ENCODE measurements at places on chromosomes 3 and 15.

GRCh38 chr15:32106401-32107381 is 76.4 kb downstream of the CHRNA7 start:
- no peak for DNase-seq

DNA sequence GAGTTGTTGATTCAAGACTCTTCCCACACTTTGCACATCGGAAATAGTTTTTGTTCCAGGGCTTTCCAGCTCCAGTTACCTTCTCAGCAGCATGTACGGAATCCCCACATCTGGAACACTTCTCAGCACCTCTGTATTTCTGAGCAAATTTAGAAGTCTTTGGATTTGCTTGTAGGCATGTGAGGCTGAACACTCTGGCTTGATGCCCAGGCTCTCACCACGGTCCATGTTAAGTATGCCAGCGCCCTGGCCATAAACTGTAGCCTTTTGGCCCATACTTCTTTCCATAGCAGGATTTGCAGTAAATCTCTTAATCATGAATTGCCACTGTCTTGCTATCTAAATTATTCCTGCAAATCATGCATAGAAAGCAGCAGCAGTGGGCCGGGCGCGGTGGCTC is 24.4 kb downstream of the ATP2C1 start:
- no peak for DNase-seq

DNA sequence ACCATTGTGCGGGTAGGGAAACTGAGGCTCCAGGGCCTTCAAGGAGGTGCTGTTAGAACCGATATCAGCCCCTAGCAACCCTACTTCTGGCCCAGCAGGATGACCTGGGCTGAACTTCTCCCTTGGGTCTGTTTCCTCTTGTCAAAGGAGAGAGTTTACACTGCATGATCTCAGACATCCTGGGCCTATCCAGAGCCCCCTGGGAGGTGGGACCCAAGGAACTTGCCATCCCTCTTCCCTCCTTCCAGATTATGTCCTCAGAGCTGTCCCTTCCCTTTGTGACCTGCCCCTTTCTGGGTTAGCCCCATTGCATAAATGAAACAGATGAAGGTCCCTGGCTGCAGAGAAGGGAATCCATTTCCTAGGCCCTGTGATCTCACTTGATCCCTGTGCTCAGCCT is 12.3 kb upstream of the DNAH1 start:
- DNase-seq, result no peak

GRCh38 chr15:78415284-78415683 is 22.7 kb upstream of the IREB2 start:
- DNase-seq, result no peak

DNA sequence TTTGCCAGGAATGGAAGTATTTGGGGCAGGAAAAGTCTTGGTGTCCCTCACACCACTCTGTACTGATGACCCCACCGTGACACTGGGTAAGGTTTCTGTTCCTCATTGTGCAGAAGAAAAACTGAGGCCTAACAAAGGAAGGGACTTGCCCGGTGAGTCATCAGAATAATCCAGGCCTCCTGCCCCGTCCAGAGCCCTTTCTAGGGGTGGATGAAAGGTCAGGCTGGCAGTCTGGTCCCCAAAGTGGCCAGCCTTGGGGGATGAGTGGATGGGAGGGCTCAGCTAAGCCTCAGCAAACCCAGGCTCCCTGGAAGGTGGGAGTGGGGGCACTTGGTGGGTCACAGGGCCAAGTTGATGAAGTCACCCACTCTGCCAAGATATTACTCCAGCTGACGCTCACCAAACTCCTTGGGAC is 2.3 kb upstream of the DNAH1 start:
- DNase-seq, result no peak

GRCh38 chr3:140351466-140351865 is 326.4 kb upstream of the TRIM42 start:
- no peak for DNase-seq

DNA sequence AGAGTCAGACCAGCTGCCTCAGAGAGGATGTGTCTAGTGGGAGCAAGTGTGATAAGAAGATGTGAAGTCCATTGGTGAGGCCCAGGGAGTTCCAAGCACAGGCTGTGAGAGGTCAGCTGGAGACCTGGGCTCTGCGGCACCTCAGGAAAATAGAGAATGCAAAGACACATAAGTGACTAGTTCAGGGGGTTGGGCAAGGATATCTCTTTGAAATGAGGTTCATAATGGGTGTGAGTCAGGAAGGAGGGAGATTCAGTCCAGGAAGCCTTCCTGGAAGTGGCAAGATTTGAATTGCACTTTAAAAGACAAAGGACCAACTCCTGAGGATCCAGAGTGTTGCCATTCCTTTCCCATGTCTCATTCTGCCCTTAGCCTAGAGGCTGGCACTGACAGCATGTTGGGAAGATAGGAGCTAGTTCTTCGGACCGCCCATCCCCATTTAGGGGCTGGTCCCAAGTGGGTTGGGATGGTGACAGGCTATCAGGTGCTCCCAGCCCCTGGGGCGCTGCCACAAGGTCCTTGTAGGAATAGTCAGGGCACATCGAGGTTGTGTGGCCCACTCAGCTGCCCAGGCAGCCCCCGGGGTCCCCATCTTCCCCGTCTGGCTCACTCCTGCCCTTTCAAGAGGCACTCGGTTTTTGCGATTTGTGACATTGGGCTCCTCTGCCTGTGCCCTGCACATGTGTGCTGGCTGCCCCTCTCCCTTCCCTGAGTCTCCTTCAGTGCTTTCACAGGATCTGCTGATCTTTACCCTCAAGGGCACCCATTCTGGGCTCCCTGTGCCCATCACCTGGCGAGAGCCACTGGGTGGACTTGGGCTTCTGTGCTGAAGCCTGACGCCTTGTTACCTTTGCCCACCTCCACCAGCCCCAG is 23.7 kb downstream of the ESYT3 start:
- DNase-seq, result no peak

DNA sequence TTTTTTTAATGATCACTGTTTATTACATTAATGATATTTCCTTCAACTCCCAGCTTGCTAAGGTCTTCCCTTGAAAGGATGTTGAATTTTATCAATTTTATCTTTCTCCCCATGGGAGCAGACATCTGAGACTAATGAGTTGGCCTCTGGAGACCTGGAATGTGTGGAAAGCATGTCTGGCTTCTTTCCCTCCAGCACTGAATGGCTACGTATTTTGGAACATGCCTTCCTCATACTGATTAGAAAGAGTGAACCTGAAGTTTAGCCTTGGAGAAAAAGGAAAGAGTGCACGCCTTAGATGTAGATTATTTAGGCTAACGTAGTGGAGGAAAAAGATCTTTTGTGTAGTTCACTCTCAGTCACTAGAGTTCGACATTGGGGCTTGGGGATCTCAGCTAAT is 25.1 kb downstream of the CASR start:
- no peak for DNase-seq

GRCh38 chr3:53712817-53713388 is 133.3 kb downstream of the CHDH start:
- DNase-seq, result no peak

GRCh38 chr3:120708408-120708807 is 26.4 kb upstream of the HGD start:
- DNase-seq, result no peak

DNA sequence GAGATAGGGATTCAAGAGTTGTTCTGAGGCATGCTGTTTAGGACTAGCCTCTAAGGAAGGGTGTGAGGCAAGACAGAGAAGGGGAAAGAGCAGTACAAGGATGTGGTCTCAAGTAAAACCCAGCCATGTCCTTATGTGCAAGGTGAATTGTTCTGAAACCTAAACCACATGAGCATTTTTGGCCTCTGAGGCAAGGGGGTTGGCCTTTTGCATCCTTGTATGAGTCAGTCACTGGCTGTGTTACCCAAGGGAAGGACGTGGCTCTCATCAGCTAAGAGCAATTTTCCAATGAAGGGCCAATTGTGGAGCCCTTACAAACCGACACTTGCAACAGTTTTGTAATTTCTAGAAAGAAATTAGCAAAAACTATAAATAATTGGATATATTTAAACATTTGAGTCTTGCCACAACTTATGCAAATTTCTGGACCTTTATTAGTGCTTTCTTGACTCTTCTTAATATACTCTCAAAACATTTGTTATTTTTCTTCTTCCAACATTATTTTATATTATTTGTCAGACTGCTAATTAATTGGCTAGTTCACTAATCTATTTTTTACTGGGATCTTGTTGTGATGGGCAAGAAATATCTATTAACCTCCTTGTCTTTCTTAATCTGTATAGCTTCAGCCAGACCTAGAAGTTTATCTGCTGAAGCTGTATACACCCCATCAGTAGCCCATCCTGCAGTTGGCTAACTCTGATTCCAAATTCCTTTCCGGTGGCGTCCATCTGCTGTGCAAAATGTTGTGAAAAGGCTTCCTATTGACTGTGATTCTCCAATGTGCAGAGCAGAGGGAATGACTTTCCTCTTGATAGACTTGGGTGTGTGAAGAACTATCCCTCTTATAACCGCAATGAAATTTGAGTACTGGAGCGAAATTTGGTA is 97.7 kb upstream of the P2RY1 start:
- no peak for DNase-seq

GRCh38 chr15:58298879-58299850 is 132.6 kb upstream of the LIPC start:
- no peak for DNase-seq

DNA sequence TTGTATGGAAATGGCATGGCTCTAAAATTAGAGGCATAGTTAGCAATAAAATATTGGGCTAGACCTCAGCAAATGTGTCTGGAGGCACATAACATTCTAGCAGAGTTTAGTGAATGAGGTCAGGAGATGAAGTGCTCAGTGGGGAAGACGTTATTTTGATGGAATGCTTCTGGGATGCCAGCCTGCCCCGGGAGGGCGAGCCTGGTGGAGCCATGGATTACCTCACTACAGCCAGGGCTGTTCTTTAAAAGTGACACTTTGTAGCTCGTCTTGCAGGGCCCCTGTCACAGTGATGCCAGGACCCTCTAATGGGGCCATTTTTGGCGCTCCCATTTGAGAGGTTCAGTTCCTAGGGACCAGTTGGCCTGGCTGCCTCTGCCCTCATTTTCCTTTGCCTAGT is 48.5 kb downstream of the PXYLP1 start:
- DNase-seq, result no peak

GRCh38 chr3:64046996-64047594 is 23.8 kb upstream of the PSMD6 start:
- DNase-seq, result no peak

DNA sequence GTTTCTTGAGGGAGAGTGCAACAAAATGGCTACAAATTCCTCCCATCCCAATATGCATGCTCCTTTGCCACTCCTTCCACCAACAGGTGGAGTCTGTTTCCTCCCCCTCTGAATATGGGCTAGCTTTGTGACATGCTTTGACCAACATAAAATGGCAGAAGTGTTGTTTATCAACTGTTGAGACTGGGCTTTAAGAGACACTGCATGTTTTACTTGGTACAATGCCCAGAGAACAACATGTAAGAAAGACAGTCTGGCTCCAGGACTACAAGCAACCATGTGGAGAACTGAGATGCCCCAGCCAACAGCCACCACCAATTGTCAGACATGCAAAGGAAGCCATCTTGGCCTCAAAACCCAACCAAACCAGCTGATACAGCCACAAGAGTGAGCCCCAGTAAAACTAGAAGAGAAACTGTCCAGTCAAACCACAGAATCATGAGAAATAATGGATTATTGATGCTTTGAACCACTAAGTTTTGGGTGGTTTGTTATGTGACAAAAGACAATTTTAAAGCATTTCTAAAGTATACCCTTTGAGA is 40.5 kb downstream of the NUDT16 start:
- DNase-seq, result no peak

GRCh38 chr3:72182206-72182605 is 397.3 kb upstream of the PROK2 start:
- no peak for DNase-seq
